Bronchial epithelial cell (primary cell): ENCODE measurements at places on chromosomes 6 and 20.
A peak's percentile ranks its signal among the peaks of the same experiment; 100 is the strongest.

DNA sequence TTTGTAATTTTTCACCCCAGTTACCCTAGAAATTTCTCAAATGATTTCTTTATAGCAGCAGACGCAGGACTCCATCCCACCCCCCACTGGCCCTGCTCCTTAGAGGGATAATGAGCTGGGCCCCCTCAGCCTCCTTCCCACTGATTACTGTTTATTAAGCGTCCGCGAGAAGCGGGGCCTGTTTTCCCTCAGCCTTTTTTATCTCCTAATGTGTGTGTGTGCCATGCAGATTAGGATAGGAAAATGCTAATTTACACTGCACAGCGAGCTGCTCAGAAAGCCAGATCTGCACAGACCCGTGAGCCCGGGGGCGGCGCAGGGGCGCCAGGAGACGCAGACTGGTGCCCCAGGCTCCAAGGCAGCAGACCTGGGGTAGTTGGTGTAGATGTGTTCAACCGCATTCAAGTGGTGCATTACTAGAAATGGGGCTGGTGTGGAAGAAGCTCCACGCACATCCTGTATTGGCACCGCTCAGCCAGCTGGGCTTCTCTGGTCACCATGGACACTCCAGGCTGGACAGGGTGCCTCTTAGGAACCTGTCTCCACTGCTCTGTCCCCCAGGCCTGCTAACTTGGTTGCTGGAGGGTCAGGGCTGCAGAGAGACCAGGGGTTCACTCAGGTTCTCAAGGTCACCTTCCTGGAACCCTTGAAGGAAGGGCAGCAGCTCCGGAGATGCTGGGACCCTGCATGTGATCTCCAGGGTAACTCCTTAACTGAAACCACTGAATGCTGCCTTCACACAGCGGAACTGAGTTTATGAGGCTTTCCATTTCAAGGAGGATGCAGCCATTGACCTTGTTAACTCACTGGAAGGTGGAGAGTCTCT, 256.3 kb downstream of the ERMARD start:
- no peak for DNase-seq

GRCh38 chr6:34161857-34162515, 16.1 kb upstream of the GRM4 start:
- no peak for DNase-seq

- peak; percentile 26 for DNase-seq
Measured at GRCh38 chr6:72042088-72042487, 155.7 kb downstream of the RIMS1 start.

GRCh38 chr6:64896939-64897338, 810.1 kb downstream of the EYS start:
- DNase-seq = no peak

DNA sequence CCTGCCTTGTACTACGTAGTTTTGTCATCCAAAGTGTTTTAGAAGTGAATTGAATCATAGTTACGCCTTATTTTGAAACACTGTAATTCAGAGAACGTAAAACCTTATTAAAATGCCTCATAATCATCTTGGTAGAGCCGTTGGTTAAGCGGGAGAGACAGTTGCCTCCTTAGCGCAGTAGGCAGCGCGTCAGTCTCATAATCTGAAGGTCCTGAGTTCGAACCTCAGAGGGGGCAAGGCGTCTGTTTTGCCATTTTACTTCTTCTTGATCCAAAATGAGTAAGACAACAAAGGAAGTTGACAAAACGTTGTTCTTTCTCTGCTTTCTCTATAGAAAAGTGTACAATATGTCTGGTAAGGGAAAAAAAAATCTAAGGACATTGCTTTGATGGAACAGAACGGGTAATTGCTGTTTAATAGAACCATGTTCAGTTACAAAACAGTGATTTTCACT, 20.7 kb upstream of the TRIM27 start:
- peak; percentile 76 for DNase-seq

DNA sequence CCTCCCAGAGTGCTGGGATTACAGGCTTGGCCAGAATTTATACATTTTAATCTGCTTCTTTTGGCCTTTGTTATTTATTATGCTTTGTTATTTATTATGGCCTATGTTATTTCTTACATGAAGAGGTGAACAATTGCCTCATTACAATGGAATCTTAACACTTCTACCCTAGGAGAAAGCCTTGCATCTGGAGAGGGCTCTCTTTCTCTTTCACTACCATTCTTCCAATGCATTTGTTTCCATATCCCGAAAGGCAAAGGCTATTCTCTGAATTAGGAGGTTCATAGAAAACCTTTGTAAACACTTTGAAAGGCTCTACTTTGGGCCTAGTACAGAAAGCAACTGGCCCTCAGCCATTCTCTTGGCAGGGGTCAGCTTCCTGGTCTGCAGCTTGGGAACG, 19.9 kb upstream of the DEK start:
- no peak for DNase-seq

- peak; percentile 46 for DNase-seq
Measured at GRCh38 chr20:4519534-4519933, 202.2 kb upstream of the PRND start.
